ENCODE measurements at places on chromosomes 12 and 14.

- no peak for DNase-seq
Observed at GRCh38 chr12:130422676-130423075, 85.0 kb downstream of the PIWIL1 start.

- no peak for DNase-seq
Observed at GRCh38 chr12:107590413-107590812, 95.2 kb upstream of the PWP1 start.

DNA sequence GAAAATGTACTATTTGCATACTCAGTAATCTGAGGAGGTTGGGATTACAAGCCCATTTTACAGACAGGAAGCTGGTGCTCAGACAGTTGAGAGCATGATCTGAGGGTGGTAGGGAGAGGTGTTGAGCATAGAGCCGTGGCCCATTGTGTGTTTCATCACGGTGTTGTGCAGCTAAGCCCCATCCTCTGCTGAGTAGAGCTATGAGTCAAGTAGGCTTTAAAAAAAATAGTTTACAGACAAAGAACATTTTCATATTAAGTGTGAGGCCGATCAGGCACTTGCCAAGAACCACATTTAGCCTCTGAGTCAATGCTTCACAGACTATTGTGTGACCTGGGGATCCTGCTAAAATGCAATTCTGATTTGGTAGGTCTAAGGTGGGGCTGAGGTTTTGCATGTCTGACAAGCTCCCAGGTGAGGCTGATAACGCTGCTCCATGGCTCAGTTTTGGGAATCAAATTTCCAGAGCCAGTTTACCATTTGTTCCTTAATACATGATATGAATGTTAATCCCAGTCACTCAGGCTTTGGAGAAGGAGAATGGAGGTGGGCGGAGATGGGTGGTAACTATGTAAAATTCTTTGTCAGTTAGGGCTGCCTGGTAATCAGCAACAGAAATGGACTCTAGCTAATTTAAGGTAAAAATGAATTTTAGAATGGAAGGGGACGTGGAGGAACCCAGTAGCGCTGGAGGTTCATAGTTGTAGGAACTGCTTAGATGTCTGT, 22.2 kb downstream of the ZNF664 start:
- no peak for DNase-seq

GRCh38 chr12:20494851-20495250, 126.5 kb downstream of the PDE3A start:
- no peak for DNase-seq

GRCh38 chr14:34582117-34582680, 42.7 kb upstream of the EAPP start:
- no peak for DNase-seq

- DNase-seq, result no peak
Observed at GRCh38 chr12:128671528-128672042, 152.2 kb downstream of the SLC15A4 start.

DNA sequence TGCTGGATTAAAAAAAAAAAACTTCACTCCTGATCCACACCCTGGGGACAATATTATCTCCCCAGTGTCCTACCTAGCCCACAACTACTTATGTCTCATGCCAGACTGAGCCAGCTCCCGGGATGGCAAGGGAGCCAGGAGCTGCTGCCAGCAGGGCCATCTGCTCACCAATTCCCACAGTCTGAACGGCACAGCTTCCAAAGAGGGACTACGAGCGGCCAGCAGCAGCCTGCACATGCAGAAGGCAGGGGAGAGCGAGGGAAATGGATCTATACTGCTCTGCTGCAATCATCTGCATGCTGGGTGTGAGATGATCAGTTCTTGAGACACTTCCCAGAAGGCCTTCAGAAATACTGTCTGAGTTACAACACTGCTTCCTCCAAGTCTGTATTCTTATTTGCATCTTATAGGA, 11.1 kb downstream of the SSH1 start:
- no peak for DNase-seq

- no peak for DNase-seq
Observed at GRCh38 chr12:57852620-57853500, 6.3 kb upstream of the CTDSP2 start.

DNA sequence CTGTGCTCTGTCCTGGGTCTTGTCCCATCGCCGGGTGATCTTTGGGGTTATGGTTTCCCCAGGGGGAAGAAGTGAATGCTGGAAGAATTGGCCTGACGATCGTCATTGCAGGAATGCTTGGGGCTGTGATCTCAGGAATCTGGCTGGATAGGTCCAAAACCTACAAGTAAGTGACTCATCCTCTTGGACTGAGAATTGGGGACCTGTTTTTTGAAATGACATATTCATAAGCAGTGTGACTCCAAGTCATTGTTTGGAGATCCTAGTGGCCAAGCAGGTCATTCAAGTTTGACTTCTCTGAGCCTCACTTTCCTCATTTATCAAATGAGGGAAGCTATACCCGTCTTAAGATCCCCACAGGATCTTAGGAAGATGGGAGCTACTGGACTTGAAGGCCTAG, 25.8 kb downstream of the ERG28 start:
- no peak for DNase-seq

Measured in NCI-H1436 (cell line).